Stimulated activated CD8-positive, alpha-beta memory T cell treated with anti-CD3 and anti-CD28 coated beads, Interleukin-2, amount 100 ng/mL, for 48 hours (primary cell): ENCODE measurements at places on chromosomes 12 and 14.

- DNase-seq = no peak
Observed at GRCh38 chr12:49974231-49974675, 1.5 kb downstream of the AQP6 start.

- DNase-seq = no peak
Observed at GRCh38 chr14:30990770-30991169, 34.7 kb upstream of the AP4S1 start.

DNA sequence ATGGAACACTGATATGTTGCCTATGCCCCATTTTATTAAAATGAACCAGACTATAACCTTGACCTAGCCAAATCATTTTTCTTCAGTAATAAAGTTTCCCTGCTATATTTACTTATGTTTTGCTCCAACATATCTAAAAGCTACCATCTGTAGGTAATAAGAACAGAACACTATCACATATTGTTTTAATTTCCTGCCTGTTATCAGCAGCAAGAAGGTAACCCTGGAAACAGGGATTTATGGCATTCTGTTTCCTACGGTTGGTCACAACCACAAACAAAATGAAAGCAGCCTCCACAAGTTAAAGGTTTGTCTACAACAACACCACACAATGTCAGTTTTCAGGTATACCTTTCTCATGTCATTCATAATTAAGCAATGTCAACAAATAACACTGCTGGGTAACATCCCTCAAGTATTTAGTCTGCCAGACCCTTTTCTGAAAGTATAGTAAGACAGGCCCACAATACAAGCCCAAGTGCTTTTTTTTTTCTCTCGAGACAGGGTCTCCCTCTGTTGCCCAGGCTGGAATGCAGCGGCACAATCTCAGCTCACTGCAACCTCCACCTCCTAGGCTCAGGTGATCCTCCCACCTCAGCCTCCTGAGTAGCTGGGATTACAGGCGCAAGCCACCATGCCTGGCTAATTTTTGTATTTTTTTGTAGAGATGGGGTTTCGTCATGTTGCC lies 25.5 kb downstream of the GCH1 start:
- no peak for DNase-seq

DNA sequence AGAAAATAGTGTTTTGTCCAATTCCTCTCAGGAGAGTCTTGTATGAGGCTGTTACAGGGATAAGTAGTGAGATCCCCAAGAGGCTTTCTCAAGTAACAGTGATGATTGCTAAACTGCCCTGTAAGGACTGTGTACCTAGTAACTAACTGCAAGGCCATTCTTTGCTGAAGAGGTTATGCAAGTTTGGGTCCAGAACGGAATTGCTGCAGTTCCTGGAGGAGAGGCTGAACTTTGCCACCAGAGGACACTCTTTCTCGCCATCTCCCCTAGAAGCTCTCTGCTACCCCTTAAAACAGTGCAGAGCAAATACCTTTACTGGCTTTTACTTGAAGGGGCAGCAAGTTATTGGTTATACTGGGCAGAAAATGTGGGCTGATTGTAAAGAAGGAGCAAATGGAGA lies 180.0 kb downstream of the RBM19 start:
- DNase-seq = no peak

- DNase-seq = no peak
Observed at GRCh38 chr12:92583910-92584309, 118.9 kb upstream of the PLEKHG7 start.

DNA sequence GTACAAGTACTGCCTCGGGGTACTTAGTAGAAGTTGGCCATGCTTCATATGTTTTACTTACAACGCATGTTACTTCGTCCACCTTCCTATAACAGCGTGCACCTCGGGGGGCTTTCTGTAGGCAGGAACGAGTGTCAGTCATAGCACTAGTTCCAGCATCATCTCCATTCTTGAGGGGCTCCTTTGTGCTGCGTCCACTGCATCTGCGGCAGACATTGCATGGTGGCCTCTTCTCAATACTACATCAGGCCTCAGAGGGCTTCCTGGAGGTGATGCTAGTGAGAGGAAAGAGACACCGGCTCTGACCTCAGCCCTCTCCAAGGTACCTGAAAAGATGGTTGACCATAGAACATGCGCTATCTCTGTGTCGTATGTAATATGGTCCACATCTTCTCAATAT lies 121.2 kb upstream of the RTL1 start:
- no peak for DNase-seq

DNA sequence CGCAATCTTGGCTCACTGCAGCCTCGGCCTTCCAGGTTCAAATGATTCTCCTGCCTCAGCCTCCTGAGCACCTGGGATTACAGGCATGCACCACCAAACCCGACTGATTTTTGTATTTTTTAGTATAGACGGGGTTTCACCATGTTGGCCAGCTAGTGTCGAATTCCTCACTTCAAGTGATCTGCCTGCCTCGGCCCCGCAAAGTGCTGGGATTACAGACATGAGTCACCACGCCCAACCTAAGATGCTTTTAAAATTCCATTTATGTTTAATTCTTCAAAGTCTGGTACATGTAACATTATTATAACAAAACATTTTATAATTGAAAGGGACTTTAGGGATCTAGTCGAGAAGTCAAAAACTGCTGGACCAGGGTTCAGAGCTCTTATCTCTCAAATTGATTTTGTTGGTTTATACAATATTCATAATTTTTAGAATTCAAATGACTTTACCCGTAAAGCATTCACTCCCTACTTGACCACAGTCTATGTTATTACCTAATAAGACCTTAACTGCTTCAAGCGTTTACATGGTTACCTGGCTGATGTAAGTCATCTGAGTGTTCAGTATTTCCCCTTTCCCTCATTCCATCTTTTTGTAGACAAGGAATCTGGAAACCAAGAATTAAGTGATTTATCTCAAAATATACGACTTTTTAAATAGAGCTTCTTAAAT lies 28.2 kb downstream of the RAP1B start:
- no peak for DNase-seq

DNA sequence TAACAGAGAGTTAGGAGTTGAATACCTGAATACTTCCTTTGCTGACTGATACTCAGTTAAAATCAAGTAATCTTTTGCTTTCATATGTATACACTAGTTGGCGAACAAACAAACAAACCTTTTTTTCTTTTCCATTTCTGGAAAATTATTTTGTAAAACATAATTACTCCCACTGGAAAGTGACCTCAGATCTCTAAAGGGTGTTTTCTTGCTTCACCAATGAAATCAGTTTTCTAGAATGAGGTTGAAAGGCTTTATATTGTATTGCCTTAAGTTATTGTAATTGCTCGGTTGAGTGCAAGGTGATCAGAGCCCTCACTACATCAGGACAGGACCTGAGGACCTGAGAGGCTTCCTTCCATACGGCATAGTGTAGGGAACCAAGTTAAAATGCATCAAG lies at the start of gene OR4K1:
Gene OR4K1, plus strand, starts transcription at position 301 of the 400 bp plus-strand sequence. CDS start 4,750 bp downstream, outside the sequence.
- no peak for DNase-seq
